NCI-H1105 (cell line): ENCODE measurements at places on chromosomes 2 and 18.

DNA sequence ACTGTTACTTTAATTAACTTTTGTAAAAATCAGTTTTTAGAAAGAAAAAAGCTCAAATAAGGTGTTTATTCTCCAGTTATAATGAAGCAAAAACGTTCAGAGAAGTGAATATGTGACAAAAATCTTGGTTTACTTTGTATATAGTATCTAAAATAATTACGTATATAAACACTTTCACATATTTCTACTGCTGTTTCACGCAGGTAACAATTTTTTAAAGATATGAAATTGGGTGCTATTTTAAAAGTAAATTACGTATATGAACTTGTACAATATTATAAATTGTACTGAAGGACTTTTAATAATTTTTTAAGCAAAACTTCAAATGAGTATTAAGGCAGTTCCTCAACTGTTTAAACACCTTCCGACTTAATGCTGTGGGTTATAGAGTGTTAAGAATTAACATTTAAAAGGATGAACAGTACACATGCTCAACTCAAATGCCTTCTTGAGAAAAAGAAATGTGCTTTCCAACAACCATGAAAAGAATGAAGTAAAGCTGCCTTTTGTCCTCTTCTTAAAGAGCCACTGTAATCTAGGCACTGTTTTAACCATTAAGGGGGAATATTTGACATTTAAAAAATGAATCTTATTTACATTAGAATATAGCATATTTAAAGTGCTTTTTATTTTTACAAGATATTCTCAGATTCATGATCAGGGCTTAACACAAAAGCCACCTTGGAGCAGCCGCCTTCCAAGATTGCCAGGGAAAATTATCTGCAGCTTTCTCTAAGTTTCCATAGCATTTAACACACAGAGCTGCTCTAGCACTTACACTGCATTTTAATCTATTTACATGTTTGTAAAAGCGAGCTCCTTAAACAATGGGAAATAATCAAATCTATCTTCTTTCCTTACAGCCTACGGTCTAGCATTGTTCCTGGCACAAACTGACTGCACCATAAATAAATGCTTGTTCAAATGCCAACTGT, 56.5 kb upstream of the CDKL4 start:
- DNase-seq: no peak

- no peak for DNase-seq
Observed at GRCh38 chr18:13726972-13727331, 479 bp downstream of the RNMT start.

- DNase-seq: no peak
Observed at GRCh38 chr18:79847606-79848293, 50.0 kb downstream of the KCNG2 start.

GRCh38 chr2:10883066-10883465, 28.7 kb upstream of the KCNF1 start:
- DNase-seq: no peak

- DNase-seq: no peak
Observed at GRCh38 chr18:78672862-78673446, 306.7 kb upstream of the SALL3 start.

- DNase-seq: no peak
Observed at GRCh38 chr2:220445429-220446105, 818.1 kb downstream of the SLC4A3 start.

GRCh38 chr2:46519265-46519664, 39.9 kb downstream of the TMEM247 start:
- DNase-seq: no peak

DNA sequence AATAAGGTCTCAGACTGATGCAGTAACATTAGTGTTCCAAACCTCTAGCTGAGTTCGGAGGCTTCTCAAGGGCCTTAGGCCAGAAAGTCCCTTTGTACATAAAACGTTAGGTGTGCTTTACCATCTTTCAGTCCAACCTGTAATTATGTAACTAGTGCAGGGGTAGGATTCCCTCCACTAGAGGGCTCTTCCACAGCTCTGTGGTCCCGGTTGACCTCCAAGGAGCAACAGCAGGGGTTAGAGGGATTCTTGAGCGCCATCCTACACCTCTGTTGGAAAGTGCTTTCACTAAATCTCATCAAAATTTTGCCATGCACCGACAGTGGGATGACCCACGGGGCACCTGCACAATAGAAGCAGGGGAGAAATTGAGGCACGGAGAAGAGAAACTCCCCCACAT, 155.8 kb upstream of the LRP1B start:
- DNase-seq: no peak

DNA sequence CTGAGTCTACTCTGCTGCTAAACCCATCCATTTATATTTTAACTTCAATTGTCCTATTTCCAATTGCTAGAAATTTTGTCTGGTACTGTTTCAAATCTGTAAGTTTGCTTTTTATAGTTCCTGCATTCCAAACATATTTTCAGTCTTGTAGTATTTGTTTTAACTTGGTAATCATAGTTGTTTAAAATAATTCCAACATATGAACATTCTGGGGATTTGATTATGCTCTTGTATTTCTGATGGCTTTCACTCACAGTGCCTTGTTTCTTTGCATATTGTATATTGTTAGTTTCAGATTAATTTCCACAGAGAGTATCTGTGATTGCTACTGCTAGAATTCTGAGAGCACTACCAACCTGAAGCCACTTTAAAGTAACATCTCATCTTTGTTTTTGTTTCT, 202.4 kb downstream of the ETAA1 start:
- DNase-seq: no peak
